ENCODE measurements at places on chromosomes 16 and 17.

DNA sequence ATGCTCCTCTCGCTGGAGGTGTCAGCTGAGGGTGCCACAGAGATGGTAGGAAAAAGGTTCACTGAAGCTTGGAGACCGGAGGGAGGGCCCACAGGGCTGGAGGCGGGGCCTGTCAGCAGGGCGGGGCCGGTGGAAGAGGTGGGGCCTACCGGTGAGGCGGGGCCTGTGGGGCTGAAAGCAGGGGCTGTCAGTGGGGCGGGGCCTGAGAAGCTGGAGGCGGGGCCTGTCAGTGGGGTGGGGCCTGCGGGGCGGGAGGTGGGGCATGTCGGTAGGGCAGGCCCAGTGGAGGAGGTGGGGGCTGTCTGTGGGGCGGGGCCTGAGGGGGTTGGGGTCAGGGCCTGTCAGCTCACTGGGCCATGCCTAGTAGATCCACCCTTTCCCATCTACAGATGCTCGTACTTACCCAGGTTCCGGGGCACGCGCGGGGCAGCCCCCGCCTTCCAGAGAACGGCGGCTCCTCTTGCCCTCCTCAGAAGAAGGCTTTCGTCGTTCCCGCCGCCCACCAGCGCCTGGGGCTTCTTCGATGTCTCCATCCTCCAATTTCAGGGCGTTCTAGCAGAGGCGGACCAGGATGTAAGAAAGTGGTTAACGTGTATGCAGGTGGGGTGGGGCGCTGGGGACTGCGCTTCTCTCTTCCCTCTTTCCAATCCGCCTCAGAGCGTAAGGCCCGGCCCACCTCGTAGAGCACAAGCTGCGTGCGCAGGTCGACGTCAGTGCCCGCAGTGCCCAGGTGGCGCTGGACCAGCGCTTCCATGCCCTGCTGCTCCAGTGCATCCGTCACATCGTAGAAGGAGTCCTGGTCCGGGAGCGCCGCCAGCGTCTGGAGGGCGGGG is 9.8 kb downstream of the TMEM208 start:
- DNase-seq = peak; percentile 62

DNA sequence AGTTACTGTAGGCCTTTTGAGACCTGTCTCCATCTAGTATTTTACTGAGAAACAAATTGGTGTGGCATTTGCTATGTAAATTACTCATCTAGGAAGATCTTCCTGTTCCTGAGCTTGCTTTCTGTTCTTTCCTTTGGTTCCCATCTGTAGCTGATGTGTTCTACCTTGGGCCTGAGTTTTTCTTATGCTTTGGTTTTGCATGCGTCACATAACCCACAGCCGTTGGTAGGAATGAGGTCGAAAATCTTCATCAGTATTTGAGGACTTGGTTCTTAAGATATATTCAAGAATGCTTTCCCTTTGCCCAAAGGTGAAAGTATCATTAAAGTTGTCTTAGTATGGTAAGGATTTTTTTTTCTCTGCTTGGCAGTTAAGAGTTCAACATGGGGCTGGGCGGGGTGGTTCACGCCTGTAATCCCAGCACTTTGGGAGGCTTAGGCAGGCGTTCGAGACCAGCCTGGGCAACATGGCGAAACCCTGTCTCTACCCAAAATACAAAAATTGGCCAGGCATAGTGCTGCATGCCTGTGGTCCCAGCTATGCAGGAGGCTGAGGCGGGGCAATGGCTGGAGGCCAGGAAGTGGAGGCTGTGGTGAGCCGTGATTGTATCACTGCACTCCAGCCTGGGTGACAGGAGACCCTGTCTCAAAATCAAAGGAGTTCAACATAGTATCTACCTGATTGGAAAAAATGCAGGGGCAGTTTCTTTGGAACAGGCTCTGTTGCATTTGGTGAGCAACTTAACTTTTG is 28.8 kb downstream of the IST1 start:
- DNase-seq = no peak

DNA sequence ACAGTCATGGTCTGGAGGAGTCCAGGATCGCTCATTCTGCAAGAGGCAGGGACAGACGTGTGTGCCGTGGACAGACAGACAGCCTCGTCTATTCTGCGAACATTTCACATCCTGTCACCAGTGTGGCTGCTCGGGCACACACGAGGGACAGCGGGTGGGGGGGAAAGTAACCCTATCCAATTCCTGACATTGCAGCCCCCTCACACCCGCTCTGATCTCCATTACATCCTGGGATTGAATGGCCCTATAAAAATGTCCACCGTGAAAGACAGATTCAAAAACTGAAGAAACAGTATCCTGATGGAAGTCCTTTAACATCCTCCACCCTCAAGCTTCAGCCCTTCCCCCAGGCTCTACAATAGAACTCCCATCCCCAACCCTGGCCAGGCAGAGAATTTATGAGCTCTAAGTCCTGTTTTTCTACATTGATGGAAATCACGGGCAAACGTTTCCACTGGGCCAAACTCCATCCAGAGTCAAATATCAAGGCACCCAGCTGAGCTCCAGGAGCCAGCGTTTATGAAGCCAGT is 39.4 kb downstream of the HS3ST3A1 start:
- DNase-seq = no peak

- DNase-seq = no peak
These were observed 35.4 kb downstream of the WNT3 start for GRCh38 chr17:46783031-46783593.

GRCh38 chr17:19708431-19709175 is 7.8 kb downstream of the SLC47A2 start:
- no peak for DNase-seq

DNA sequence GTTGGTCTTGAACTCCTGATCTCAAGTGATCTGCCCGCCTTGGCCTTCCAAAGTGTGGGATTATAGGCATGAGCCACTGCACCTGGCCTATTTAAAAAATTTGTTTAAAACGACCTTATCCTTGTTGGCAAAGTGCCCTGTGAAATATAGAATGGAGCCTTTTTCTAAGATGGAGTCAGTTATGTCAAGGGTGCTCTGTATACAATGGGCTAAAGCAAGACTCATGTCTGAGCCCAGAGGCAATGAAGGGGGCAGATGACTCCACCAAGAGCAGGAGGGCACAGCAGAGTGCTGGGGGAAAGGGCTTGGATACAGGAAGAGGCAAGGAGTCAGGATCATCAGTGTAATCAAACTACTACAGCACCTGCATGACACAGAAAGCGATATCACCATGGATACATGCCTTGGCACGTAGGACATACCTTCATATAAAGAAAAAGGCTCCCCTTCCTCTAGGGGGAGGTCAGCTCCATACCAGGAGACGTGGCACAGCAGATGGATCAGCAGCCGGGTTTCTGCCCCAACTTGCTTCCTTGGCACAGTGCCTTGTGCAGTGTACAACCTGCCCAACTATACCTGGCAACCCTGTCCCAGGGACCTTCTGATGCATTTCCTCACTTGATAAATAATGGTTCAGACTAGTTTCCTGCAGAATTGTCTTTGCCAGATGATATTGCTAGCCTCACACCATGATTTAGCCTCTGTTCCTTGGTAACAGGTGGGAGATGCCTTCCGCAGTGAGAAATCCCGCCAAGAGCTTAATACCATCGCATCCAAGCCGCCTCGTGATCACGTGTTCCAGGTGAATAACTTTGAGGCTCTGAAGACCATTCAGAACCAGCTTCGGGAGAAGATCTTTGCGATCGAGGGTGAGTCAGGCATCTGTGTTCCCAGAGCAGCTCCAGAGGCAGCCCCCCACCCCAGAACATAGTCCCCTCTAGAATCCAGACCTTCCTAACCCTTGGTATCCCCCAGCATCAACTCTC is 15.3 kb downstream of the ITGAM start:
- DNase-seq = no peak

- DNase-seq = no peak
These were observed 207.5 kb downstream of the CDH13 start for GRCh38 chr16:82834151-82834815.

- no peak for DNase-seq
These were observed 179.7 kb downstream of the RAB11FIP4 start for GRCh38 chr17:31570951-31571892.

GRCh38 chr17:81513753-81514488 is 1.3 kb upstream of the ACTG1 start:
- DNase-seq = no peak

GRCh38 chr16:89563639-89564392 is 3.3 kb downstream of the RPL13 start:
- DNase-seq = no peak

- DNase-seq = no peak
These were observed 7.6 kb upstream of the PLD6 start for GRCh38 chr17:17213775-17214174.

DNA sequence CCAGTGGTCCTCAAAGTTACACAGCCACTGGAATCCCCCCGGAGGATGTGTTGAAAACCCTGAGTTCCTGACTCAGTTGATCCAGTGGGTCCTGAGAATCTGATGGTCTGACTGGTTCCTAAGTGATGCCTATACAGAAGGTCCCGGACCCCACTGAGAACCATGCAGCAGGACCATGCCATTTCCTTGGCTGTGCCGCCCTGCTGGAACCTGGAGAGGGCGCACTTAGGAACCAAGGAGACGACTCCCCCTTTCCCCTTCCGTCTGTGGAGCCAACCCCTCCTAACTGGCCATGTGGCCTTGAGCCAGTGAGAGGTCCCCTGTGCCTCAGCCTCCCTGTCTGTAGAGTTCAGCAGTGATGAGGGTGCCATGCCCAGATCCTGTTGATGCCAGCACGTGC is 22.0 kb downstream of the C16orf74 start:
- no peak for DNase-seq

DNA sequence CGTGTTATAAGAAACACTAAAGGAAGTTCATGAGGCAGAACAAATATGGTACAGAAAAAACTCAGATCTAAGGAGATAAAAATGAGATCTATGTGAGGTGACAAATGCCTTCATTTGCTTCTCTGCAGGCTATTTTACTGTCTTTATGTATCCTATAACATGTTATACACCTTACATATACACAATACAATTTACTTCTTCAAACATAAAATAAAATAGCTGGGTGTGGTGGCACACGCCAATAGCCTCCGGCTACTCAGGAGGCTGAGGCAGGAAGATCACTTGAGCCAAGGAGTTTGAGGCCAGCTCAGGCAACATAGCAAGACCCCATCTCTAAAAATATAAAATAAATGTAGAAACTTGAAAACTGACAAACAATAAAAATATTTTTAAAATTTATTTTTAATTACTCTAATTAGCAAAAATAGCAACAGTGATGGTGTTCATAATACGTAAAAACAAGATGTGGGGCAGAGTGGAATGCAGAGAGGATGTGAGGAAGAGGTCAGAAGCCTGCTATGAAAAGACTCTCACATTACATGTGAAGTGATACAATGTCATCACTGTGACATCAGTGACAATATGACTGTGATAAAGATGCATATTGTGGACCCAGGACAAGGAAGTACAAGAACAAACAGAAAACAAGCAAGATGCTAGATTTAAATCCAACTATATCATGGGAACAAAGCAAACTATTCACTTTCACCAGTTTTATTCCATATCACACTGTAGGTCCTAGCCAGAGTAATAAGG is 31.0 kb downstream of the VPS53 start:
- no peak for DNase-seq

GRCh38 chr17:1143573-1143972 is 36.2 kb downstream of the ABR start:
- DNase-seq = no peak

DNA sequence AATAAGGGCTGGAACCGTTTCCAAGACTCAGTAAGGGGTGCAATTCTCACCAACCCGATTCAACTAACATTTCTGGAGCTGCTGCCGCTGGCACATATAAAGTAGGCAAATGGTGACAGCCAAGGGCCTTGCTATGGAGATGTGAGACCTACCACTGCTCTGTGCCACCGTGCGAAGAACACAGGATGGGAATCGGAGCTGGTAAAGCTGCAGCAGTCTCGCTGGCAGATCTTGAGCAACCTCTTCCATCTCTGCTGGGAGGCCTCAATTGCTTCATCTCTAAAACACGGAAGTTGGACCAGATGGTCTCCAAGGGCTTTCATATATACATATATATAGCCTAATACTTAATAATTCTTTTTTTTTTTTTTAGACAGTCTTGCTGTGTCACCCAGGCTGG is 128.9 kb upstream of the RCVRN start:
- no peak for DNase-seq

- no peak for DNase-seq
These were observed 19.2 kb downstream of the TMEM114 start for GRCh38 chr16:8571061-8571596.

DNA sequence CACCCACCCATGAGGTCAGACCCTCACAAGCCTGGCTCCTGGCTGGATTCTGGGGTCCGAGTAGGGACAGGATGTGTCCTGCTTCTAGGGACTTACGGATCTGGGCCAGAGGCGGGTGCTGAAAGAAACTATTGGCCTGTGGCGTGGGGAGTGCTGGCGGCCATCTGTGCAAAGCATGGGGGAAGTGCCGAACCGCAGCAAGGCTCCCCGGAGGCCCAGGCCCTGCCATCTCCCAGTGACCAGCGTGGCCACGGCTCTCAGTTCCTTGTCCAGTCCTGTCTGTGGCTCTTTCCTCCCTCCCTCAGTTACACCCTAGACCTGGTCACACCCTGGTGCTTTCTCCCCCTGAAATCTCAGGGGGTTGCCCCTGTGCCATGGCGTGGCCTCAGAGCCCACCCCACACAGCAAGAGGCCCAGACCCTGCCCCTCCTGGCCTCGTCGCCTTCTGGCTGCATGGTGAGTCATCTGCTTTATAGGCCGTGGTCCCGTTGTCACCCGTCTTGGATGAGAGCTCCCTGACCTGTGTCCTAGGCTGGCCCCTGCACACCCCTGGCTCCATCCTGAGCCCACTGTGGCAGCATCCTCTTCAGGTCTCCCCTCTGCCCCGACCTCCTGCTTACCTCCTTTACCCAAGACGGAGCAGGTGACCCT is 54.5 kb downstream of the PRMT7 start:
- no peak for DNase-seq

DNA sequence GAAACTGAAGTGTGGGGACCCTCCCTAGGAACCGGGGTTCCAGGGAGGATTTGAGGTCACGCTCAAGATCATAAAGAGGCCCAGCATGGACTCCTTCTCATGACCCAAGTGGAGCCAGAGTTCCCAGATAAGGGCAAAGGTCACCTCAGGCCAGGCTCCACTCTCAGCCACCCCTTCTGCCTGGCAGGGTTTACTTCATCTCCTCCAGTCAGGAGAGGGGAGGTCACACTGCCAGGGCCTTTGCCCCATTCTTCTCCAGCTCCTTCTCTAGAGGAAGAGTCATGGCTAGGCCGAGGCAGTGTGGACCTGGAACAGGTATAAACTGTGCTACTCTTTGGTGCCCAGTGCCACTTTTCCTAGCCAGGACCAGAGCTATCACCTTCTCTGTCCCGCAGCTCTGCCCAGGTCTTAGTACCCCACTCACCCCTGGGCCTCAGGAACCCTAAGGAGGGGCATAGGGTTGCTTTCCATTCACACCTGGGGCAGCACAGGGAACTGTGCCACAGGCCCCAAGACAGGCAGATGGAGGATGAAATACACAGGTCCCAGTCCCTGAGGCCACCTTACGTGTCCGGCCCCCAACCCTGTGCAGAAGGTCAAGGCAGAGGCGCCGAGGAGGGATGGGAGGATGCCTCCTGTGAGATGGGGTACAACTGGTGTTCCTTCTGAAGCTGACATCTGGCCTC is 879 bp upstream of the ACSF2 start:
- DNase-seq = no peak

- no peak for DNase-seq
These were observed 21.6 kb upstream of the PSMC5 start for GRCh38 chr17:63805591-63805990.

- no peak for DNase-seq
These were observed 3.3 kb upstream of the RIPOR1 start for GRCh38 chr16:67525176-67525860.

Measured in T-cell (primary cell).